ENCODE measurements at places on chromosomes 6 and 20.

GRCh38 chr6:134410541-134410940 lies 92.6 kb upstream of the SGK1 start:
- DNase-seq: no peak

DNA sequence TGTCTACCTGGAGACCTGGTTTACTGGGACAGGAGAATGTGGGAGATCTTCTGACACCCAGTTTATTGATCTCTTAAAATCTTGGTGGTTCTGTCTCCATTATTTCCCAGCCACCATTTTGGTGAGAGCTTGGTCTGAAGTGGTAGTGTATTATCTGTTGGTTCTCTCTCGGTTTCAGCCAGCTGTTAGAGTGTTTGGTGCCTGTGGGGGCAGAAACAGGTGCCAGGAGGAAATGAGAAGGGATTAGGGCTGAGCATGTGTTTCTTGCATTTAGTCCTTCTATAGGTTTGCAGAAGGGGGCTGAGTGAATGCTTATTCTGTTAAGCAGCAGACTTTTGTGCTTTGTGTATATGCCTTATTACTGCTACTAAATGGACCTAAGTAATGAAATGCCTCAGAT lies 9.6 kb downstream of the JARID2 start:
- no peak for DNase-seq

DNA sequence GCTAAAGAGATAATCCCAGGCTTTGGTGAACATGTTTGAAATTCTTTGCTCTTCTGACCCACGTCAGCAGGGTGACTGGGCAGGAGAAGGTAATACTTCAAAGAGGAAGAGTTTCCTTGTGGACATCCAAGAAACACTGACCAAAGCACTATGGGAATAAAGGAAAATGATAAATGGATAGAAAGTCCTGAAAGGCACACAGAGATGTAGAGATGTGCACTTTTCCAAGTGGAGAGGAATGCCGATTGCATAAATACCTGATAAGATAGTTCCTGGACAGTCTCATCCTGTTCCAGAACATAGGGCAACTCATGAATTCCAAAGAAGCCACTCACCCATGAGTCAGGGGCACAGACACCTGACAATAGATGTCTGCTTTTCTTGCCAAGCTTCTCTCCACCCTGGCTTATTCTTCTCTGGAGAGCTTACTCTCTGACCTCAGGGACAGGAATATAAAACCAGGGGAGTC lies 191.3 kb upstream of the FOXA2 start:
- DNase-seq: no peak

- DNase-seq: no peak
These were observed 1288.6 kb upstream of the CITED2 start for GRCh38 chr6:140663094-140663493.

GRCh38 chr6:108179741-108180140 lies 13.9 kb downstream of the NR2E1 start:
- DNase-seq: no peak

DNA sequence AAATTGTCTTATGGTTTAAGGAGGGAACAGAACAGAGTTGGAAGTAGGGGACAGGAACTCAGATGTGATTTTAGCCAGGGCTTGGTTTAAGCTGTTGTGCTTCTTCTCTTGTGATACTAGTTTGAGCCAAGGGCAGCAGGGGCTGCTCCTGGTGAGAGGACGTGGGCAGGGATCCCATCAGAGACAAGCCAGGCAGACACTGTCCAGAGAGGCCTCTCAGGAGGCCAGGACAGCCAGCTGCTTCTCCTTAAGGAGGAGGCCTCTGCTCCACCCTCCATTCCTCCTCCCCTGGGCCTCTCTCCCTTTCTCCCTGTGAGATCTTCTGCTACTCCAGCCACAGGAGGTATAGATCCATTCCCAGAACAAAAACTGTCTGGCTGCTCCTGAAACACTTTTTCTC lies 108.4 kb upstream of the MLN start:
- no peak for DNase-seq

DNA sequence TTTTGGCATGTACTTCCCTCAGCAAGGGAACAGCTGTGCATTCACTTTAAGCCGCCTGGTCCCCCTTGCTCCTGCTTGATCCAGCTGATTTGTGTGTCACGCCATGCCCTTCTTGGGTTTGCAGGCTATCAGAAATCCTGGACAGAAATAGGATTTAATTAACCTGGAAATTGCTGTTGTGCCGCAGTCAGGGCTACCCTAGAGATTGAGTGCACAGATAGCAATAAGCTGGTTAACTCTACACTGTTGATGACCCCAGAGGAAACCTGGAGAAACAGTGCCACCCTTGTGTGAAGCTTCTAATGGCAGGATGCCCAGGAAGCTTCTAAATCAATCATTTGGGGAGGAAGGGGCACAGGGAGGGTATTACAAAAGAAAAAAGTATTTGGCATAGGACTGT lies 199.0 kb downstream of the JARID2 start:
- no peak for DNase-seq

GRCh38 chr20:15546525-15547023 lies 1026.7 kb downstream of the KIF16B start:
- no peak for DNase-seq

DNA sequence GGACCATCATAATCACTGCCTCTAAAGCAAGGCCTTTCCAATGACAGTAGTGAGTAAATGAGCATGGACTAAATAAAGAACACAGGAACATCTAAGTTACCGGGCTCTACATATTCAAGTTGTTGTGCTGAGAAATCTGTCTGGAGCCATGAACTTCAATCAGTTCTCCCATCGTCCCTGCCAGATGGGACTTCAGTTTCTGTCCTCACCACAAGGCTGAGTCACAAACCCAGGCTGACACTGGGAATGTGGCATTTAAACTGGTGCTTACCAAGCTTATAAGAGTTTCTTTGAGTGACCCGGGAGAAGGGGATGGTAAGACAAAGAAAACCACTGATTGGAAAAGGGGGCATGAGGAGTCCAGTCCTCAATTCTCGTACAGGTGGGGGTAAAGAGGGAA lies 497.0 kb downstream of the MAFB start:
- DNase-seq: no peak

DNA sequence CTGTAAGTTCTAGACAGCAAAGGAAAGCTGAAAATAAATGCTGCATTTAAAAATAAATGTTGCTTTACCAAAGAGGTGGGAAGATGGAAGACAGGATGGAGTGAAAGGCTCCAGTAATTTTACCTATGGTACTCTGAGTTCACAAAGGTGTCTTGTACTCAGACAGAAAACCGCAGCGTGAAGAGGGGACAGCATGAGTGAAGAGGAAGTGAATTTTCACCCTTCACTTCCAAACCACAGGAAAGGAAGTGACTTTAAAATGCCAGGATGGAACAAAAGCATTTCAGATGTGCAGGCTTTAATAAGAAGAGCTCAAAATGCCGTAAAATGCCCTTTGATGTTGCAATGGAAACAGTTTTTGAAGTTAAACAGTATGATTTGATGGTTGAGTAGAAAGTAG lies 91.2 kb upstream of the TINAG start:
- no peak for DNase-seq

DNA sequence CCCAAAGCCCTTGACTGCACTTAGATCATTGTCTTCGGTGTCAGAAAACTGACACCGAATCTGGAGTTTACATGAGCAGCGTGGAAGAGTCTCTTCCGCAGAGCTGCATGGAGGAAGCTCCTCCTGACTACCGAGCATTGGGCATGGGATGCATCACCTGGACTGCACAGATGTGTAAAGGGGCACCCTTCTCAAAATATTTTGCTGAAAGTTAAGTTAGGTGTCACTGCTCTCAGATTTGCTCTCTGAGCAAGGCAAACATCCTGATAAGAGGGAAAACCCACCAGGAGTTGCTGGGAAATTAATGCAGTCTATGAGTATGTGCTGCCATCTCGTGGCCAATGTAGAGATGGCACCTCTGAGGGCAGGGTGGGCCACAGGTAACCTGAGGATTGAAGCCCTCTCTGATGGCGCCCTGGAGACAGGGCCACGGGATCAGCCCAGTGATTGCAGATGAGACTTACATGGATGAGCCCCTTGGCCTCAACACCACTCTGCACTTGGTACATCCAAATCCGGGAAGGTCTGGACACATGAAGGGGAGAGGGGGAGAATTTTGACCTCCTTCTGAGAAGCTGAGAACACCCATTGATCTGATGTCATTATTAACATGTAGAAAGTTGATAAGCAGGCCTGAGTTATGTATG lies 129.9 kb downstream of the LPA start:
- peak; percentile 50 for DNase-seq

DNA sequence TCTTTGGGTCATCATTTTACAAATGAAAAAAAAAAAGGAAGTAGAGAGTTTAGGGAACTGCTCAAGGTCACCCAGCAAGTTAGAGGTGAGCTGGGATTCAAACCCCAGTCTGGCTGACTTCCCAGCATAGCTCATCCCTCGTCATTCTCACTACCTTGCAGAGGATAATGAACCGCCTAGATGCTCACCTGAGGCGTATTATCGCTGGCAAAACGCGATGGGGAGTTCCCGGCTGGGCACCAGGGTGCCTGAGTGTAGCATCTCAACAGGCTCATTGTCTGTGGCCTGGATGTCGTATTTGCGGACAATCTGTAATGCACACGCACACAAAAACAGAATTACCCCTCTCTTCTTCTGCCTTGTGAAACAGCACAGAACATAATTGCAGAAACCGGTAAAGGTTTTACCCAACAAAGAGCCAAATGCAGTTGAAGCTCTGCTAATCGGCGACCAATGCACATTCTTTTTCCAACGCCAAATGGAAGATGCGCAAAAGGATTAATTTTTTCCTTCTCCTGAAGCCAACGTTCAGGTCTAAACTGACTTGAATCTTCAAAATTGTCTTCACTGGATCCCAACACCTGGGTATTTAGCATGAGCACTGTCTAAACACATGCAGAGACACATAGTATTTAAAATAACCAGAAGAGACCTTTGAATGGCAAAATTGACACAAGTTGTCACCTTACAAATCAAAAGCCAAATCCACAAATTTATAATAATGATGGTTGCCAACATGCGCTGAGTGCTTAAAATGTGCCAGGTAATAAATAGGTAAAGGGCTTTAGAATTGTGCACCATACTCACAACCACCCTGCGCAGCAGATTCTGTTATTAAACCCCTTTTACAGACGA lies 16.6 kb downstream of the CYP24A1 start:
- DNase-seq: no peak

DNA sequence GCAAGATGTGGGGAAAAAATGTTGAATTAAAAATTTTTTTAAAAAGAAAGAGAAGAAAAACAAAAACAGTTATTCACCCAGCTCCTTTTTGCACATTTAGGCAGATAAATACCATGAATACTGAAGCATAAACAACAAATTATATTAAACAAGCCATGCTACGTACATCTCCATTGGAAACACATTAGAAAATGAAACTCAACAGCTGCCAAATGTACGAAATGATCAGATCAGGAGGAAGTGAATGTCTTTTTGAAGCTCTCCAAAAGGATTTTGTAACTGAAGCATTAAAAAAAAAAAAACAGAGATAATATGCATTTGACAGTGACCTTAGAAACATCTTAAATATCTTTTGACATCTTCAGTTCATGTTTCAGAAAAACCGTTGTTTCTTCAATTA lies 56.7 kb downstream of the CD83 start:
- no peak for DNase-seq

- DNase-seq: no peak
These were observed 1.4 kb upstream of the HSPA12B start for GRCh38 chr20:3730803-3731672.

DNA sequence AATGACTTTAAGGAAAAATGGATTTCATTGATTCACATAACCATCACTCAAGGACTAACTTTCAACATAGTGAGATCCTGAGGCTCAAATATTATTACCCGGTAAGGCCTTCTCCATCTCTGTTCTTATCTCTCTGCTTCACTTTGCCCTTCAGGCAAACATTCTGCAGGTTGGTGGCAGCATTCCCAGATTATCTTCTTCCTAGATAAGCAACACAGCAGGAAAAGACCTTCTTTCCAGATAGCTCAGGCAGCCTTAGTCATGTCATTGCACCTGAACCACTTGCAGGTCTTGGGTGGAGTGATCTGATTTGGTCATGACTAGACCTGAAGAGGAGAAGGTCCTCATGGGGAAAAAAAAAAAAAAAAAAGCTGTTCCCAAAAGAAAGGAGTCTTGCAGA lies 5.3 kb upstream of the HIVEP2 start:
- no peak for DNase-seq

GRCh38 chr6:154187714-154188113 lies 148.7 kb downstream of the OPRM1 start:
- DNase-seq: no peak

Measured in cerebellar cortex (tissue), 1 donor.